ENCODE measurements at places on chromosomes 12 and 14. TPM values are rescaled to one million over a fixed set of nuclear protein-coding genes. Genes with fewer than 3 reads are reported as not detected.

DNA sequence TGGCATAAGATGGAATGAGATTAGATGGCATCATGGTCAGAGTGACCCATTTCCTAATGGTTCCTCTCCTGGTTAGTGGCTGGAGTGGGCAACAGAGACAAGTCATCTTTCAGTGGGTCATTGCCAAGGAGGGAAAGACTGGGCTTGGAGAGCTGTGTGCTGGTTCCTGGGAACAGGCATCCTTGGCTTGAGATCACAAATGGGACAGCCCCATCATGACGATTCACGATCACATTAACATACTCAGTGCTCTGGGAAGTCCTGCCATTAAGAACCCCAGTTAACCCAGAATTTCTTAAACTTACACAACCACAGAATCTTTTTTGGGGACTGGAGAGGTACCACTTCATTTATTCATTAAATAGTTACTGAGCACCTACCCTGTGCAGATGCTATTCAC, 27.3 kb downstream of the CHST11 start:
- peaks cover 82% of the 10 kb centered on the region for H3K36me3 ChIP-seq
- no peaks in the 10 kb centered on the region for H3K27me3 ChIP-seq
- H3K27ac ChIP-seq, result peak overlapping the region; percentile 50
- peaks cover 95% of the 10 kb centered on the region for H3K4me1 ChIP-seq

GRCh38 chr12:55469291-55469690, 647 bp downstream of the OR6C70 start:
- no peak overlapping the region for H3K27ac ChIP-seq
- H3K4me3 ChIP-seq, result no peak overlapping the region
- DNase-seq, result no peak
- H3K27me3 ChIP-seq, result peaks cover 13% of the 10 kb centered on the region

GRCh38 chr12:32118806-32119205, 12.2 kb downstream of the BICD1 start:
- peaks cover 19% of the 10 kb centered on the region for H3K4me1 ChIP-seq
- no peak overlapping the region for H3K4me3 ChIP-seq
- no peak overlapping the region for H3K27ac ChIP-seq

DNA sequence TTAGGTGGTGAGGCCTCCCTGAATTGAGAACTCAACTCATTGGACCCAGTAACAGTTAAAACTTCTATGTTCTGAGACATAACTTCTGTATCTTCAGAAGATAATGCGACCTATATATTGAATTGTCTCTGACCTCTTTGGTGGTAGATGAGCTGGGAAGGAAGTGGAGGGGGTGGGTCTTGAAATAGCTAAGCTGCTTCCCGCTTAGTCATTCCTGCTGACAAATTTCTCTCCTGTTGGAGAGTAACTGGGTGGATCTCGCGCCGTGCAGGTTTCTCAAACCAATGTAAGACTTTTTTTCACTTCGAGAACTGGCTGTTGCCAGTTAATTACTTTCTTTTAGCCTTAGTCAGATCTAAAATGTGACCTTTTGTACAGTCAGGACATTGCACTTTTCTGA, 100.8 kb downstream of the PPHLN1 start:
- peak; percentile 28 for DNase-seq
- H3K4me1 ChIP-seq, result peaks cover 24% of the 10 kb centered on the region
- H3K27me3 ChIP-seq, result no peaks in the 10 kb centered on the region

DNA sequence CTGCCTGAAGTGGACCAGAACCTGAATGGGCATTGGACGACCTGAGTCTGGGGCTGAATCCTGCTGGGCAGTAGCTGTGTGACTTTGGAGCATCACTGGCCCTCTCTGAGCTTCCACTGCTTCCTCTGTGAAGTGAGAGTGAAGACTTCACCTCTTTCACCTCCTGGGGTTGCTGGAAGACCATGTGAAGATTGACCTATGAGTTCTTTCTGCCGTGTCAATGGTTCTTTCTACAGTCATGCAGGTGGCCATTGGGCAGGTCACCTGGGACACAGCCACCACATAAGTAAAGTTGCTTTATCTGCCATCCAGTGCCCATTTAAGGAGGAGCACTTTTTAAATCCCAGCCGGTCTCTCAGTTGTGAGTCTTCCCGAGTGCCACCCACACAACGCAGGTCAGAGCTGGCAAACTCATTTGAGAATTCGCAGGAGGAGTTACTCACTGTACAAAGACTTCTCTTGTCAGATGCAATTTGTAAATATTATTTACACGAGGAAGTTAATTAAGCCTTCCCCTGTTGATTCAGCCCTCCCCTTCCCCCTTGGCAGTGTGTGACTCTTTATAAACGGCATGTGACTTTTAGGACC, 74.8 kb upstream of the TCL1B start:
- no peaks in the 10 kb centered on the region for H3K4me1 ChIP-seq
- H3K4me3 ChIP-seq, result no peak overlapping the region
- H3K27ac ChIP-seq, result no peak overlapping the region
- peaks cover 32% of the 10 kb centered on the region for H3K27me3 ChIP-seq

DNA sequence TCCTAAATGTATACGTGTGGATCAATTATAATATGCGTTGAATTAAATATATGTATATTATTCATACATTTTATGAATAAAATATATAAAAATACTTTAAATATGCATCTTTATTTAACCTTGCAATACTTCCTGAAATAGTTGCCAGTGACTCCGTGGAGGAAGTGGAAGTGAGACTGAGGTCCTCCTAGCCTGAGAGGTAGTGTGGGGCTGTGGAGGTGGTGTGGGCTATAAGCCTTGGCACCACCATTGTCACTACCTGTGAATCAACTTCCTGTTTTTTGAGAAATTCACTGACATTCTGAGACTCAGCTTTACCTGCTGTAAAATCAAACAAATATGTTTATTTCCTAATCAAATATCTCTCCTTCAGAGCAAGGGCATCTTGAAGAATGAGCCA, 514.2 kb downstream of the VRK1 start:
- H3K27me3 ChIP-seq, result no peaks in the 10 kb centered on the region
- H3K27ac ChIP-seq, result no peak overlapping the region
- no peak overlapping the region for H3K4me3 ChIP-seq

DNA sequence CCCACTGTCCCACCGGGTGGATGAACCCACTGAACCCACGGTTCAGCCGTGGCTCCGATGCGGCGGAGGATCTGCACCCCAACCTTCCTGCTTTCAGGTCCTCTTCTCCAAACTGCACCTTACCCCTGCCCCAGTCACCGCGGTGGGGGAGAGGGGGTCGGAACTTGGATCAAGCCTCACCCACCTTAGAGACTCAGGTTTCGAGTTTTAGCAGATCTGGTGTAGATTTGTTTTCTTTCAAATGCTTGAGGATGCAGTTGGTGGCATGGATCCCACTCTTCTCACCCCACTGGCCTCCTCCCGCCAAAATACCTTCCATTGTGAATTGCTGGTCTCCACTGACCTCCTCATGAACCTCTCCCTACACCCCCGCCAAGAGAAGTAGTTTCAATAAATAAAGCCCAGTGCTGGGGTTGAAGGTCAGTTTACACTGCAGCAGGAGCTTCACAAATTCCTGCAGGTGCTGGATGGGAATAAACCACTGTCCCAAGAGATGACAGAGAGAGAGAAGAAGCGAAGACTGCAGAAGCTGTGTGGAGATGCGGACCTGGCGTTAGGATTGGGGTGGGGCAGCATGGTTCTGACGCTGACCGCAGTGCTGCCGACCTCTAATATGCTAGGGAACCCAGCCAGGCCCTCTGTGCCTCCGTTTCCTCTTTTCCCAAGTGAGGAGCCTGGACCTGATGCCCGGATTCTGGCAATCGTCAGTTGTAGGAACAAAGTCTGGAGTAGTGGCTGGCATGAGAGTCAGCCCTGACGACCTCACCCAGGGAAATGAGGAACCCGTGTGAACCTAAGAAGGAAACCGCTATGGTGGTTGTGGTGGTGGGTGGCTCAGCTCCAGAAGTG, 7.4 kb downstream of the TTC6 start:
- peaks cover 3% of the 10 kb centered on the region for H3K4me1 ChIP-seq
- H3K4me3 ChIP-seq, result no peak overlapping the region
- peaks cover 4% of the 10 kb centered on the region for H3K36me3 ChIP-seq

GRCh38 chr12:113299619-113300237, 35.2 kb downstream of the SLC8B1 start:
- no peak overlapping the region for H3K4me3 ChIP-seq
- peaks cover 11% of the 10 kb centered on the region for H3K36me3 ChIP-seq
- H3K27me3 ChIP-seq, result no peaks in the 10 kb centered on the region
- H3K27ac ChIP-seq, result no peak overlapping the region

- no peak overlapping the region for H3K4me3 ChIP-seq
- no peak overlapping the region for H3K27ac ChIP-seq
- no peak for DNase-seq
- H3K4me1 ChIP-seq, result no peaks in the 10 kb centered on the region
- no peaks in the 10 kb centered on the region for H3K36me3 ChIP-seq
These were observed 53.9 kb downstream of the EMP1 start for GRCh38 chr12:13250416-13250815.

DNA sequence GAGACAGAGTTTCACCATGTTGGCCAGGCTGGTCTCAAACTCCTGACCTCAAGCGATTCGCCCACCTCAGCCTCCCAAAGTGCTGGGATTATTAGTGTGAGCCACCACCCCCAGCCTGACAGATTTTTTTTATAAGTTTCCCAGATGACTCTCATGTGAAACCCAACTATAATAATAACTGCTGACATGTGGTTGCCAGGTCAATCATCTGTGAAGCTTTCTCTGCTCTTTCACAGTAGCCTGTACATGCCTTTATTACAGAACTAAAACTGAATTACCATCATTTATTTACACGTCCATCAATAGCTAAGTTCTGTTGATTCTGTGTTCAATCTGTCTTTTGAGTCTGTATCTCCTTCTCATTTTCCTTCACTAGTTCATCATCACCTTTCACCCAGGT, 218.5 kb downstream of the RPS29 start:
- DNase-seq, result no peak
- no peaks in the 10 kb centered on the region for H3K27me3 ChIP-seq
- H3K4me3 ChIP-seq, result no peak overlapping the region
- no peaks in the 10 kb centered on the region for H3K4me1 ChIP-seq
- H3K27ac ChIP-seq, result no peak overlapping the region

DNA sequence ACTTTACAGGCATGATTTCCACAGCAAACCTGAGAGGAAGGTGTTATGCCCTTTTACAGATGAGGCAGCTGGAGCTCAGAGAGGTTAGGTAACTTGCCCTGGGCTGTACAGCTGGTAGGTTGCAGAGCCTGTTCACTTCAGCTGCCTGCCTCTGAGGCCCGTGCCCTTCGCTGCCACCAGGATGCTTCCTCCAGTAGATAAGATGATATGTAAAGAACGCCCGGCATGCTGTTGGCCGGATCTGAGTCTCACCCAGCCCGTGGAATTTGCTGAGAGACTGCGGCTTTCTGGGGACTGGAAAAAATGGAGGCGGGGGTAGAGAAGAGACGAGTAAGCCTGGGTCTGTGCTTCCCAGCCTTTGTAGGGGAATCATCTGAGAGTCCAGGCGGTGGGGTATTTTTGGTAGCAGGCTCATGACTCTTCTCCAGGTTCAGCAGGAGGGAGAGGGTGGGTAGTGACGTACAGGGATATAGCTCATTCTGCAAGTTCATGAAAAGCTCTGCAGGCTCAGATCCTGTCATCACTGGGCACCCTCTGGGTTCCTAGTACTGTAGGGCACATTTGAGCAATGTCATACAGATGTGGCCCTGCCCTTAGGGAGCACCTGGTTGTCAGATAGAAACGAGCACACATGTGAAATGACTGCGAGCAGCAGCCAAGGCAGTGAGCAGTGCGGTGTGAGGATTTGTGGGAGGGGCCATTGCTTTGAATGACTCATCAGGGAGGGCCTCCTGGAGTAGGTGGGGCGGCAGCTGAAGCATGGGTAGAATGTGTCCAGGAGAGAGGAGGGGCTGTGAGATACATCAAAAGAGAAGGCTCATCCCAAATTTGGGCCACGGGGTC, 159.4 kb downstream of the TSPAN9 start:
- no peaks in the 10 kb centered on the region for H3K36me3 ChIP-seq
- H3K27ac ChIP-seq, result no peak overlapping the region
- H3K4me3 ChIP-seq, result no peak overlapping the region
- DNase-seq, result peak; percentile 17
- peaks cover 7% of the 10 kb centered on the region for H3K27me3 ChIP-seq

DNA sequence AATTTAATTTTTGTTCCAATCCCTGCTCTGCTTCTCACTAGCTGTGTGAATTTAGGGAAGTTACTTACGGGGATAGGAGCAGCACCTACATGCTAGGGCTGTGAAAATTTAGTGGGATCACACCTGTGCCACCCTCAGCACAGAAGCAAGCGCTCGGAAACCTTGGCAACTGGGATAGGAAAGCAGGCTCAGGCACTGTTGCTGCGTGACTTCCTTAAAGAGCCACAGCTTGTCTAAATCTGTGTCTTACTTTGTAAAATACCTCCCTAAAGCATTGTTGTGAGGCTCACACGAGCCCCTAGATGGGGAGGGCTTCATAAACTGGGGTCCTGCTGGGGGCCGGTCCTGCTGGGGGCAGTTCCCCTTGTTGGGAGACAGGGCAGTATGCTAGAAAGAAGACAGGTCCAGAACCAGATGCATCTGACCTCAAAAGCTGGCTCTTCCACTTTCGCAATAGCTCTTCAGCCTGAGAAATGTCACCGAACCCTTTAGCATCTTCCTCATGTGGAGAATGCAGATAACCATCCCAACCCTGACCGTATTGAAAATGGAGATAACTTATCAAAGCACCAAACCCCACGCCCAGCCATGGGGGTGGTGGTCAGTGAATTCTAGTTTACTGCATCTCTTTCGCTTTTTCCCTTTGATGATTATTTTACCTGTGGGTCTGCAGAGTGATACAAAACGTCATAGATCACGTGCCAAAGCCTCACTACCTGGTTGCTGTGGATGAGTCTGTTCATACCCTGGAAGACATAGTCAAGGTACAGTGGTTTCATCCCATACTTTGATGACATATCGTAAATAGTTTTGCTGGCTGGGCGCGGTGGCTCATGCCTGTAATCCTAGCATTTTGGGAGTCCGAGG, 54.1 kb downstream of the AK7 start:
- no peak overlapping the region for H3K27ac ChIP-seq
- H3K36me3 ChIP-seq, result no peaks in the 10 kb centered on the region
- H3K27me3 ChIP-seq, result no peaks in the 10 kb centered on the region
- no peak for DNase-seq
- no peaks in the 10 kb centered on the region for H3K4me1 ChIP-seq
- no peak overlapping the region for H3K4me3 ChIP-seq

GRCh38 chr12:114700392-114701103, 16.6 kb upstream of the TBX3 start:
- peaks cover 3% of the 10 kb centered on the region for H3K36me3 ChIP-seq
- H3K27me3 ChIP-seq, result peaks cover 62% of the 10 kb centered on the region
- no peak for DNase-seq
- H3K4me3 ChIP-seq, result no peak overlapping the region

DNA sequence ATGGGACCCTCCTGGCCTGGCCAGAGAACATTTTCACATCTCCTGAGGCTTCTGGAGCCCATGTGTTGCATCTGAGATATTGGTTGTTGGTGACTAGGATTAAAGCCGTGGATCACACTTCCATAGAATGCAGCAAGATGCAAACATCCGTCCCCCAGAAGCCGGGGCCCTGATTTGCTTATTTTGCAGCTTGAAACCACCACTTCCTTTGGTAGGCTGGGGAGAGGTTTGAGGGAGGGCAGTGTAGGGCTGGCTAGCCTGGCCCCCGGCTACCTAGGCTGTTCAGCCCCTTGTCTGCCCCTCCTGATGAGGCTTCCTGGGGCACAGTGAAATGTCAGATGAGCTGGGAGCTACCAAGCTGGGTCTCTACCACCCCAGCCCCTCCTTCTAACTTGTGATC, 209.7 kb upstream of the PWP1 start:
- H3K27ac ChIP-seq, result no peak overlapping the region
- no peaks in the 10 kb centered on the region for H3K36me3 ChIP-seq
- no peak for DNase-seq
- no peaks in the 10 kb centered on the region for H3K27me3 ChIP-seq

The KCNJ8 gene
- total RNA-seq, result not detected

The LGMN gene
- total RNA-seq, result 5.9 TPM

The TNFRSF1A gene
- total RNA-seq, result 61.9 TPM

The MDM2 gene
- 201 TPM for total RNA-seq

The POTEG gene
- not detected for total RNA-seq

The NOXRED1 gene
- 0.48 TPM for total RNA-seq

All from activated CD4-positive, alpha-beta memory T cell treated with anti-CD3 and anti-CD28 coated beads, Interleukin-2, amount 10 ng/mL, durations not matched to agents 7 days and 5 days (primary cell).